GM12891 (cell line): ENCODE measurements at places on chromosomes 2 and 18.
A peak's percentile ranks its signal among the peaks of the same experiment; 100 is the strongest.

GRCh38 chr2:143513081-143513480 lies 383.9 kb downstream of the ARHGAP15 start:
- no peak for DNase-seq

- DNase-seq: no peak
These were observed 55.6 kb downstream of the USP34 start for GRCh38 chr2:61415265-61415664.

DNA sequence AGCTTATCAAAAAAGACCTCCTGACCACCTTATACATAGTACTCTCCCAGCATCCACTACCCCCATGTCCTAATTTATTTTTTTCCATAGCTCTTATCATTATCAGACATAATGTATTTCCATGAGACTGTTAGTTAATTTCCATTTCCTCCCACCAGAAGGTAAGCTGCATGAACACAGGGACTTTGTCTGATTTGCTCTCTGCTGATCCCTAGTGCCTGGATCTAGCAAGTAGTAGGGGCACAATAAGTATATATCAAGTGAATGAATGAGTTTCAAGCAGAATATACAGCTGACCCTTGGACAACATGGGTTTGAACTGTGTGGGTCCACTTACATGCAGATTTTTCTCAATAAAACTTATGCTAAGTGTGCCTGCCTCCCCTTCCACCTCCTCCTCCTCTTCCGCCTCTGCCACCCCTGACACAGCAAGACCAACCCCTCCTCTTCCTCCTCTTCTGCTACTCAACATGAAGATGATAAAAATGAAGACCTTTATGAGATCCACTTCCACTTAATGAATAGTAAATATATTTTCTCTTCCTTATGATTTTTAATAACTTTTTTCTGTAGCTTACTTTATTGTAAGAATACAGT lies 53.8 kb downstream of the CTAGE1 start:
- DNase-seq: no peak

DNA sequence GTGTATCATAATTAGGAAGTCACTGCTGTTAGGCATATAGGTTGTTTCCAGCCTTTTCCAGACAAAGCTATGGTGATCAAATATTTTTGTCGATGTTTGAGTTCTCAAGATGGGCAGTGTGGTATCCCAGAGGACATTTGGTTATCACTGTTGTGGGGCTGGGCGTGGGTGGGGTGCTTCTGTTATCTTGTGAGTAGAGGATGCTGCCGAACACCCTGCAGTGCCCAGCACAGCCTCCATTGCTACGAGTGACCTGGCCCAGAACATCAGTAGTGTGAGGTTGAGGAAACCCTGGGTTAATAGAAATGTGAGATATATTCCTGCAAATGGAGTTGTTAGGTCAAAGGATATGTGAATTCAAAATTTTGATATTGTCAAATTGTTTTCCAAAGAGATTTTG lies 33.2 kb downstream of the ZNF236 start:
- DNase-seq: no peak

- no peak for DNase-seq
These were observed 41.1 kb downstream of the FAM124B start for GRCh38 chr2:224360801-224361251.

- DNase-seq: no peak
These were observed 238.2 kb downstream of the LDLRAD4 start for GRCh38 chr18:13456736-13457271.

DNA sequence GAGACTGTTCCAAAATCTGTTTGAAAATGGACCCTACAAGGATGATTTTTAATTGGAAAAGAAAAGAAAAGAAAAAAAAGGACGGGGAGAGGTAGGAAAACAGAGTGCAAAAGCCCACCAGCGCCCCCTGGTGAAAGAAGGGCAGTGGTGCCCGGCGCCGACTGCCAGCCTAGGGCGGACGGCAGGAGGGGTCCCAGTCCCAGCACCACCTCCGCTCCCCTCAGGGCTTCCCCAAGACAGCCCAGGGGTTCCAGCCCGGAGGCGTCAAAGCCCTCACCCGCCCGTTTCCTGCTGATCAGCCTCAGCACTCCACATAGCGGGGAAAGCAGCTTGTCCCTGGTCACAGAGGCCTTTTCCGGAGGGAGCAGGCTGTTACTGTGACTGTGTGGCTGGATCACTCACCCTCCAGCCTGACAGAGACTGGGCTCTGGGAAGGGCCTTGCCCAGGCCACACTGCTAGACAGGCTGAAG lies 213.9 kb downstream of the TFCP2L1 start:
- DNase-seq: peak; percentile 80

GRCh38 chr2:163717993-163718680 lies 17.7 kb downstream of the FIGN start:
- no peak for DNase-seq

DNA sequence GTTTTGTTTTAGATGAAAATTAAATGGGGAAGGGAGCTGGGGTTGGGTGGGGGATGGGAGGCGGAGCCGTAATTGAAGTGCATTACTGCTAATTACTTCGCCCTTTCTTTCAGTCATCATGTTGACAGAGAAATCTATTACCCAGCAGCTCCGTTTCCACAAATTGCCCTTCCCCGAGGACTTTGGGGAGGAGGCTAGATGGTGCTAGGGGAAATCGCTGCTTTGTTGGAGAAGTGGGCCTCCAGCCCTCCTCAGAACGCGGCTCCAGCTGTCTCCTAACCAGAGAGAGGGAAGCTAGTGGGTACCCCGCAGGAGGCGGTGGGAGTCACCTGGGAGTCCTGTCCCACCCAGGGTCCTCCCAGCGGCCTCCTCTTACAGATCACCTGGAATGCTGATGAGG lies 130.9 kb upstream of the MYCN start:
- no peak for DNase-seq

DNA sequence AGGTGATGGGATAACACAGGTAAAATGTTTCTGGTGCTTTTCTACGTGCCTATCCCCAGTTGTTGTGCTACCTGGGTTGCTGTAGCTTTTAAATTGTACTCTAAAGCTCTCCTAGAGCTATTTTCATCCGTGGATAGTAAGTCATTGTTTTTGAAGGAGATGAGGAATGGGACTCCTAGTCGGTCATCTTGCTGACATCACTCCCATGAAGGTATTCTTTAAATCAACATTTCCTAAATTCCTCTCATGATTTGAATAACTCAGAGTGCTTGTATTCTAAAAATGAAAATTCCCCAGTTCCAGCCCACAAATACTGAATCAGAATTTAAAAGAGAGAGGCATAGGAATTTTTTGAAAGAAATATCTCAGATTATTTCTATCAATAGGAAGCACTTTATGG lies 44.3 kb downstream of the CCDC148 start:
- no peak for DNase-seq

DNA sequence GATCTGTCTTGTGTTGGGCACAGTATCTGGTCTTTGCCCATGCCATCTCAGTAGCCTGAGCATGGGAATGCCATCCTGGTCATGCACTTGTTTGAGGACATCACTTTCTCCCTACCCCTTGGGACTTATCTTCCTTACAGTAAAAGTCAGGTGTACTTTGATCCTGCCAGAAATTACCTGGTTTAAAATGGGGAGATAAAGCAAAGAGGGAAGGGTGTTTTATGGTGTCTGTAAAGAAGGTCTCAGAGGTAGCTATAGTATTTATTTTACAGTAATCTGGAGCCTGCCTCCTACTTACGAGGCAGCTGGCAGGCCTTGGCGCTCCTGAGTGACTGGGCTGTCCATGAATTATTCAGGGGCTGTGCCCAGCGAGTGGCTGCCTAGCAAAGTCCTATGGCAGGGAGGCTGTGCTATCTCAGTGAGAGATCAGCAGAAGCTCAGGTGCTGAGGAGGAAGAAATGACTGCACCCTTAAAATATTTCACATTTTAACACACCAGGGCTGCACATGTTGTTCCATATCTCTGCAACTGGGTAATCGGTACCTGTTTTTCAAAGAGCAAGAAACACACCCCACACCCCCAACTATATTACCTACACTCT lies 93.9 kb downstream of the SPTBN1 start:
- no peak for DNase-seq

GRCh38 chr2:43210467-43211303 lies 15.7 kb downstream of the ZFP36L2 start:
- no peak for DNase-seq

DNA sequence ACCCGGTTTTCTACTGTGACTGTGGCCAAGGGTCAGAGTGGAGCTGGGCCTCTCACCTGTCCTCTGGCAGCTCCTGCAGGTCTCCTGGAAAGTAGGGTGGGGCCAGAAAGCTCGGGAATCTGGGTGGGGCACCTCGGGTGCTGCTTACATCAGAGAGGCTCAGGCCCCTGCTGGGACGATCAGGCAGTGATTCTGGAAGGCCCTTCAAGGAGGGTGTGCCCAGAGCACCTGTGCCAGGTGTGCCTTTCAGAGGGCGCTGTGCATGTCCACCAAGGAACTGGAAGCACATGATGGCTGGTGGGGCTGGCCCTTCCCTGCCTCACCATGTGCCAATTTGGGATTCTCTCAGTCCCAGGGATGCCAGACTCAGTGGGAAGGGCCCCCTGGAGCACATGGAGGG lies 44.0 kb downstream of the ATP6V1C2 start:
- DNase-seq: no peak

DNA sequence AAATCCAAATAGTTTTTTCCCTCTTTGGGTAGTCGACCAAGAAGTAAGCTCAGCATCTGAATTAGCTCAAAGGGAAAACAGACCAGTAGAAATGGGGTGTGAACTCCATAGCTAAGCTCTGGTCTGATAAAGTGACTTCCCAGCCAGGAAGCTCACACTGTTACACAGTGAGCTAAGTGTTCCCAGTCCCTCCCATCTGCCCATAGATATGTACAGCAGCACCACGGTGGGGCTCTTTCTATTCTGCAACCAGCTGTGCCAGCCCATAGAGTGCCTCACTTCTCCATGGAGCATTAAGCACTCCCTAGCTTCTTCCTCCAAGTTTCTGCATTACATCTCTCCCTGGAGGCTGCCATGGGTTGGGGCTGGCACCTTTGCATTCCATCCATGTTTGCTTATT lies 27.6 kb upstream of the NEMP2 start:
- DNase-seq: no peak

DNA sequence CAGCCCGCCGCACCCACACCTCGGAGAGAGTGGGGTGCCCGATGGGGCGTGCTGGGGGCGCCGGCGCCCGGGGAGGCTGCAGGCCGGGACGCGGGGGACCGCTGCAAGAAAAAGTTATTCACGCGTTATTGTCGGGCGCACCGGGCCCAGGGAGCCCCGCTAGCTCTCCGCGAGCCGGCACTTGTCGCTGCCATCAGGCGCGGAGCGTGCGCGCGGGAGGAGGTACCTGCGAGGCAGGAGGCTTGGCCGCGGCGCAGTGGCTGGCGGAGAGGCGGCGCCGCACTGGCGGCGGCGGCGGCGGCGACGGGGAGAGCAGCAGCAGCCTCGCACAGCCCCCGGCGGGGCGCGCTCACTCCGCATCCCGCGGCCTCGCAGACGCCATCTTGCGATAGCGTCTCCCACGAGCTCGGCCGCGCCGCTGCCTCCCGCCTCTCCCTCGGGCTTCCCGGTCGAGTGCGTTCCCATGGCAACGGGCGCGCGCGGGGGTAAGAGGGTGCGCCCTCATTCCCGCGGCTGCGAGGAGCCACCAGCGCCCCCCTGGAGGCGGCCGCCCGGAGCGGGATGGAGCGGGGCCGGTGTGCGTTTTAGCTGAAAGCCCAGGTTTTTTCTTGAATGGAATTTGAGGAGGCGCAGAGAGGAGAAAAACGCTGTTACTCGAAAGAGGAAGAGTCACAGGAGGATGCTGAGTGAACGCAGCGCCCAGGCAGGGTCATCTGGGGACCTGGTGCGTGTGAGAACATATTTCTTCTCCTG lies at the start of gene CHN1:
Gene CHN1, minus strand, starts transcription at position 402 of the 753 bp plus-strand sequence. CDS start 469 bp downstream, outside the sequence.
- DNase-seq: peak; percentile 56

DNA sequence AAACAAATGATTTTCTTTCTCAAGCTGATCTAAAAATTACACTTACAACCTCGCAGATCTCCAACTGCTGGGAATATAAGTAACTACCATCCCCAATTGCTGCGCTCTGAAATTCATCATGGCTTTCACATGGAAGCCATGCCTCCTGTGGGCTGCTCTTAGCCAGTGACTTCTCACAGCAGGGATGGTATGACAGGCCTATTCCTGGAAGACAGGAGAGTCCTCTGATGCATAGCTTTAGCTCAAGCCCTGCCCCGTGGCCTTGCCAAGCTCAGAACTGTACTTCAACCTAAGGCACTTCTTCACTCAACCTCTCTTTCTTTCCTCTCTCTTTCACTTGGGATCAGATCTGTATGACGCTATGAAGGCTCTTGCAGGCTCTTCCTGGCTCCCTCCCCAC lies 12.6 kb upstream of the ELAC1 start:
- DNase-seq: no peak

GRCh38 chr2:220466251-220466691 lies 838.8 kb downstream of the SLC4A3 start:
- DNase-seq: no peak

DNA sequence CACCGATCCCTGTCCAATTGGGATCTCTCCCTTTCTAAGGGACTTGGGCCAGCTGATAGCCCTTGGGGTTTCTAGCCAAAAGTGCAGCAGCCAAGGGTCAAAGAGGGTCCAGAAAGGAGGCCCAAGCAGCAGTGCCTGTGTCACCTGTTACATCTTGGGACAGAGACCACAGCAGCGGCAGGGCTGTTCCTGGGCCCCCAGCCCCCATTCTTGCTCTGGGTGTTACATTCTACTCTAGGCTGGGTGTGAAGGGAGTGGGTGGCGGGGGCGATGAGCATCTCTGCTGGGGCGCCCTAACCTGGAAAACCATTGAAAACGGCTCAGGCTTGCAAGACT lies 1.2 kb downstream of the PAX3 start:
- no peak for DNase-seq

GRCh38 chr2:207230261-207231105 lies 64.7 kb upstream of the KLF7 start:
- DNase-seq: no peak

DNA sequence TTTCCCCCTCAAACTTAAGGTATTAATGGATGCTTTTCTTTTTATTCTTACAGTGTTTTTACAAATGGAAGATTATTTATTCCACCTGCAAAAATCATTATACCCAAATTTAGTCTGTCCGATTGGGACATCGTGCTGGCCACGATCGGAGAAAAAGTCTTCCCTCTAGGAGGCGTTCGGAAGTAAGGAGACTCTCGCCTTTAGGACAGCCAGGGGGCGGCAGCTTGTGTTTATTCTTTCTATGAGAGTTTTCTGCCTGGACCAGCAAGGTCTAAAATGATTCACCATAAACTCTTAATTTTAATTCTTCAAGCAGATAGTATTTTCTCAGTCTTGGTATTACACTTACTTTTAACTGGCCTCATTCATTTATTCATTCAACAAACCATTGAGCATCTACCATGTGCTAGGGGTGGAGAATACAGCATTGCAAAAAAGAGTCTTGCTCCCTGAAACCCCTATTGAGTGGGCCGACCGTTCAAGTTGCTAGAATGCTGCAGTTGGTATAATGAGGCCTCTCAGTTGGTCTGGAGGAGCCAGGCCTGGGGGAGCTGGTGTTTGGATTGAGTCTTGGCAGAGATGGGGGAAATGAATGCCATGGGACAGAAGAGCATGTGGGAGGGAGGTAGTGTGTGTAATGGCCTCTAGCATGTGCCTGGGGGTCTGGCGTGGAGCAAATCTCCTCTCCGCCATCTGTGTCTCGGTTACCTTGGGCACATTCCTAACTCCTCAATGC lies 38.7 kb downstream of the DCDC2C start:
- no peak for DNase-seq

GRCh38 chr2:149885468-149885867 lies 297.9 kb upstream of the MMADHC start:
- no peak for DNase-seq

- DNase-seq: no peak
These were observed 42.6 kb upstream of the MAP3K20 start for GRCh38 chr2:173033084-173033483.

GRCh38 chr2:88116669-88117432 lies 11.0 kb downstream of the FABP1 start:
- no peak for DNase-seq

- no peak for DNase-seq
These were observed 6.6 kb downstream of the IL1RN start for GRCh38 chr2:113133704-113134598.
